Caco-2 (cell line): ENCODE measurements at places on chromosomes 1 and 21.

- no peak for DNase-seq
These were observed 99.6 kb downstream of the ATP6V1G3 start for GRCh38 chr1:198440842-198441241.

DNA sequence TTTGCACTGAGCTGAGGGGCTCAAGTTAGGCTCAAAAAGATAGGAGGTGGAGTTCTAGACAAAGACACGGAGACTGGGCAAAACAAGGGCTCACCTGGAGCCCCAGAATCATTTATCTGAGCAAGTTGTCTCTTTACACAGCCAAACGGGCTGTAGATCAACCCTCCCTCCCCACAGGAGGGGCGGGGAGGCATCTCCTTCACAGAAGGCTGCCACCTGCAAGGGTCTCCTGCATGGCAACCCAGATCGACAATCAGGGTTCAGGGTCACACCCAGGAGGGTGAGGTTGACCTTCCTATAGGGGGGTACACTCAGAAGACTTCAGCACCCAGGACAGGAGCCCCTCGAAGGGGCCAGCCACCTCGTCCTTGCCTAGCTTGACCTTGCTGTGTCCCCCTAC lies 84.0 kb downstream of the CD247 start:
- no peak for DNase-seq

GRCh38 chr1:26124418-26125331 lies 13.1 kb downstream of the PDIK1L start:
- DNase-seq, result no peak

DNA sequence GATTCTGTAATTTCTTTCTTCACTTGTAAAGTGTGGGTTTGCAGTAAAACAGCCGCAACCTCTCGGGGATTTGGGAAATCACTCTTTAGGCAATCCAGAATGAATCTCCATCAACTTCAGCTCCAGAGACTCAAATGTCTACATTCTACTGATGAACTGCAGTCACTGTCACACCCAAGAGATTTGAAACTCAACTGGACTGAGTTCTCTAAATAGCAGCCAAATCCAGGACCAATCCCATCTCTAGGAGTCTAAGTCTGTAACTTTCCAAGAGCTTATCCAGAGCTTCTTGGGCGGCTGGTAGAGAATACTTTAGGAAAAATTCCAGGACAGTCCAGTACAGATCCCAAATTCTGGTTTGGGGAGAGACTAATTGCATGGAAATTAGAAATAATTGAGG lies 62.9 kb downstream of the ADAMTS1 start:
- DNase-seq, result no peak

GRCh38 chr1:204711947-204712701 lies 26.6 kb upstream of the LRRN2 start:
- DNase-seq, result no peak

DNA sequence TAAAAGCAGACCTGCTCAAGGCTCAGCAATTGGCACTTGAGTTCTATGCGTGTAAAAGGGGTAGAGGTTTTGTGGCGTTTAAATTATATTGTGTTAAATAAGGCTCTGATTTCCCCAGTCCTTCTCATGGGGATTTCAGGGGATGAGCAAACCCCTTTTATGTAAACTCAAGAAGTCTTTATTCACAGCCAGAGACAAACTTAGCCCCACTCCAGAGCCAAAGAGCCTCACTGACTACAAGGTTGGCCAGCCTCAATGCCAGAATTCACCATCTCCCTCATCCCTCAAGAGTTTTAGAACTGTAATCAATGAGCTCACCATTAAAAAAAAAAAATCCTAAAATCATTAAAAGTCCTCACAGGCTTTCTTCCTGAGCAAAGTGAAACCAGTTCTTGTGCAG lies 107.8 kb downstream of the SLC30A10 start:
- DNase-seq, result no peak

DNA sequence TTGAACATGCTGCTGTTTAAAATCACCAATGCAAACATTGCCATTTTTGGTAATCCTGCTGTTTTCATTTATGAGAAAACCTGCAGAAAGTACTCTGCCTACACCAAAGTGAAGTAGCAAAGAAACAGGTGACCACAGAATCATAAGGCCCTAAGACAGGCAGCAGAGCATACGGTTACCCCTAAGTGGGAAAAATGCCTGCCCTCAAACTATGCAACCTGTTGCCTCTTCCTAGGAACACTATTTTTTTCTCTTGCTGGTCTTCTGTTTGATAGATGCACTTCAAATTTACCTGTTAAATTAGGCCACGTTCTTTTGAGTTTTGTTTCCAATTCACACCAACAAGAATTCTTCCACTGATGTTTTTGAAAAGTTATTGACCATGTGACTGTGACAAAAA lies 89.5 kb upstream of the RAB4A start:
- no peak for DNase-seq

- no peak for DNase-seq
These were observed 15.9 kb upstream of the CEP350 start for GRCh38 chr1:179938752-179939151.

DNA sequence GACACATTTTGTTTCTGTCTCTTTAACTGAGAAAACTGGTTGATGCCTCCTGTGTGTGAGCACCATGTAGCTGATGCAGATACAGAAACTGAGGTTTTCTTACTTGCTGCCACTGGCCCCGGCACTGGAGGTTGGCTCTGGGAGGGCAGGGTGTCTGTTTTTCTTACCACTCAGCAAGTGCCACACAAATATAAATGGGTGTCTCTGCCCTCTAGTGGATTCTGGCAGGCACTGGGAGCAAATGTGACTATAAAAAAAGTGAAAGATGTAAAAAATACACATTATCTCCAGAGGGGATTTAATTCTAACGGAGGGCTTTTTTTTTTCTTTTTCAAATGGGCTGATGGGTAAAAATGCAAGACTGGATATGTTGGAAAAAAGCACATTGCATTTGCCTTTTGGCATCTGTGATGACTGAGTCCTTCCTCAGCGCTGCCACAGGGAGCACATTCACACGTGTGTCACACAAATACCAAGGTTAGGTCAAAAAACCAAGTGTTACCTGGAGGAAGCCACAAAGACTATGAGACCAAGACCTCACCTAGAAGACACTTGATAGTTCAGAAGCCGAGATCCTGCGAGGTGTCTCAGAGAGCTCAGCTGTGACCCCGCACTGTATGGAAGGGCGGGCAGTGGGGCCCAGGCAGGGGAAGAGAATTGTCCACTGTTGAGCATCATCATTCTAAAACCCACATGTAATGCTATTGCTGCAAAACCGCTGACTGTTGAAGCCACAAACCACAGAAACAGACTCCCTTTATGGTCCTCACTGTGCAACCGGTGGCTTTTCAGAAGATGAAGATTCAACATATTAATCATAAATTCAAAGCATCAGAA lies 18.9 kb downstream of the PGBD2 start:
- DNase-seq, result peak; percentile 42

GRCh38 chr21:45986316-45987051 lies 4.9 kb downstream of the COL6A1 start:
- DNase-seq, result no peak

DNA sequence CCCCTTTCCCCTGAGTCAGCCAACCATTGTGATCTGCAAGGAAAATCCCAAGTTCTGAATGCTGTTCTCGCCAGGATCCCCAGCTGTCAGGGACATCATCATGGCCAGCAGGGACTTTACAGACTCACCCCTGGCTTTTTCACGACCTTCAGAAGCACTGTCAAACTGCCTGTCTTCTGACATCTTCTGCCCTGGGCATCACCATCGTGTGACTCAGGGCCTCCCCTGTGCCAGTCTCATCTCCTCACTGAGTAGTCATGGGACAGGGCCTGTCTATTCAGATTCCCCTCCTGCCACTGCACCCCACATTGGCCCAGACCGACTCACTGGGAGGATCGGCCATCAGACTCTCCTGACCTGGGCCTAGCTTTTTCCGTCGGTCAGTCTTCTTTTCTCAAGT lies 72.5 kb upstream of the VAMP3 start:
- DNase-seq, result no peak

- DNase-seq, result no peak
These were observed 38.3 kb upstream of the BCL10 start for GRCh38 chr1:85314726-85315125.

GRCh38 chr1:43042773-43043457 lies 84.2 kb upstream of the SLC2A1 start:
- no peak for DNase-seq

DNA sequence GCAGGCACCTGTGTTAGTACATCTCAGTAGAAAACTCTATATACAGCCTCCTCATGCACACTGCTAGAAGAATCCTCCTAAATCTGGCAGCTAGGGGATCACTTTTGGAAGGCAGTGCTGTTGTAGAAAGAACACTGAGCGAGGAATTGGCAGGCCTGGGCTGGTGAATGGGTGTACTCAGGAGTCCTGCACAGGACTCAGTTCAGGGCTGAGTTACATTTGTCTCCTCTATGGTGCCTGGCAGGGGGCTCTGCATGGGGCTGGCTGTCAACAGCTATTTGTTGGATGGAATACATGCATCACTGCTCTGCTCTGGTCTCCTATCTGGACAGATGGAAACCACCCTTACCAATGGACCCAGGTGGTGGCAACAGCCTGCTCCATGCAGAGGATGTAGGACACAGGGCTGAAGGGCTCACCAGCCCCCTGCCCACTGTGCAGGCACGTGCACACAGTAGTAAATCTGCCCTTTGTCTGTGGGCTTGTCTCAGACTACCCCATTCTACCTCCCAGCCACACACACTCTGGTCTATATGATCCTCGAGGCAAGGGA lies 74.2 kb downstream of the LRIG2 start:
- DNase-seq, result no peak

DNA sequence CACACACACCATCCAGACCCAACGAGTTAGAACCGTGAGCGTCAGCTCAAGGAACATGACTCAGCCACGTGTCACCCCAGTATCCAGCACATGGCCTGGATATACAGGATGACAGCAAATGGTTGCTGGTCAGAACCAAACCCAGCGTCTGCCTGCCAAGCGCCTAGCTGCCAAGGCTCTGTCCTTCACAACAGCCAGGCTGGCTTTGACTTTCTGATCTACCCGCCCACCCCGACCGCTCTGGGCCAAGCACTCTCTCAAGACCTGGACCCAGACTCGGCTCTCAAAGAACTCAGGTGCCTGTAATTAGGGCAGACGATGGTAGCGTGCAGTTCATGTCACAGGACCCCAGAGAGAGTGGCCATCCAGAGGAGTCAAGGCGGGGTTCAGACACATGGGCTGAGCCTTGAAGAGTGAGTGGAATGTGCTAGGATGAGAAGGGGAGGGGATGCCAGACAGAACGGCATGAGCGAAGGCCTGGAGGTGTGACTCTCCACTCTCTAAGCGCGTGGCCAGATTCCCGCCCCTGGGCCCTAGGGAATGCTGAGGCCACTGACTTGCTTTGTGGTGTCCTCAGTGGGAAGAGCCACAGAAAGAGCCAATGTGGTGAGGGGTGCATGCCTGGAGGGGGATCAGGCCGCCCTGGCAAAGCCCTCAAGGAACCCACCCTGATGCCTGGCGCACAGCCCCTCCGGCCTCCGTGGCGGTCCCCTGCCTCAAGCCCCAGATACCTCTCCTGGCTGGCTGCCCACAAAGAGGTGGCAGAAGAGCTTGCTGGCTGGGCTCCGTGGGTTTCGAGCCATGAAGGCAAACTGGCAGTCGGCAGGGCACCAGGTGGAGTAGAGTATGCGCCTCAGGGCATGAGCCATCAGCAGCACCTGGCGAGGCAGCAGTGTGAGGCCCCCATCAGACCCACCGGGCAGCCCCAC lies 7.0 kb downstream of the SH2D5 start:
- no peak for DNase-seq

DNA sequence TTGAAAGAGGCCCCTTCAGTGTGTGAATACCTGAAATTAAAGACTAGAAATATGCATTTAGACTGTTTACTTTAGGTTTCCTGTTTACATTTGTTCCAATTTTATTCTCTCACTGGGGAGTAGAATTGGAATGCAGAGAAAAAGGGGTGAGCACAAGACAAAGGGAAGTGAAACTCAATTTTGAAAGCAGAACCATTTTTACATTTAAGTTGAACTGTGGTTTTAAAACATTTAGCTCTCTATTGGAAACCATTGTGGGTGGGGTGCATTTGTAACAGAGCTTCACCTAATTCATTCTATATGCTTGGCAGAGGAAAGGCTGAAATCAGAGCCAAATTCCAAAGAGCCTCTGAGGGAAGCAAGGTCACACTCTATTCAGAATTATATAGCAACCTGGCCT lies 235.3 kb upstream of the C1orf105 start:
- DNase-seq, result no peak

DNA sequence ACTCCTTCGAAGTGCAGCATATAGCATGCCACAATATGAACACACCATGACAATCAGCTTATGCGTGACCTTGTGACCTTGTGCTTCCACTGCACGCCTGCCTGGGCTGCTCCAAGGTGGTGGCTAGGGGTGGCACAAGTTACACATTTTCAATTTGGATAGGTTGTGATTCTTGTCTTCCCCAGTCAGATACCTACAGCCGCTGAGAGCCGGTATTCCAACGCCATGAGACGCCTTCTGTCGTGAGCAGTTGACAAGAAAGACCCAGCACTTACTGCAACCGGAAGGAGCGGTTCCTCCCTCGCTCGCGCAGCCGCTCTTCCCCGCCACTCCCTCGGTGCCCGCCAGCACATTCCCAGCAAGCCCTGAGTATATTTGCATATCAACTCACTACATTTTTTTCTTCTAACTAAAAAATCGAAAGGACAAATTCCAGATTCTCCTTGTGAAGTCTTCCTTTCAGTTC lies 359 bp upstream of the RNU11 start:
- DNase-seq, result peak; percentile 85

DNA sequence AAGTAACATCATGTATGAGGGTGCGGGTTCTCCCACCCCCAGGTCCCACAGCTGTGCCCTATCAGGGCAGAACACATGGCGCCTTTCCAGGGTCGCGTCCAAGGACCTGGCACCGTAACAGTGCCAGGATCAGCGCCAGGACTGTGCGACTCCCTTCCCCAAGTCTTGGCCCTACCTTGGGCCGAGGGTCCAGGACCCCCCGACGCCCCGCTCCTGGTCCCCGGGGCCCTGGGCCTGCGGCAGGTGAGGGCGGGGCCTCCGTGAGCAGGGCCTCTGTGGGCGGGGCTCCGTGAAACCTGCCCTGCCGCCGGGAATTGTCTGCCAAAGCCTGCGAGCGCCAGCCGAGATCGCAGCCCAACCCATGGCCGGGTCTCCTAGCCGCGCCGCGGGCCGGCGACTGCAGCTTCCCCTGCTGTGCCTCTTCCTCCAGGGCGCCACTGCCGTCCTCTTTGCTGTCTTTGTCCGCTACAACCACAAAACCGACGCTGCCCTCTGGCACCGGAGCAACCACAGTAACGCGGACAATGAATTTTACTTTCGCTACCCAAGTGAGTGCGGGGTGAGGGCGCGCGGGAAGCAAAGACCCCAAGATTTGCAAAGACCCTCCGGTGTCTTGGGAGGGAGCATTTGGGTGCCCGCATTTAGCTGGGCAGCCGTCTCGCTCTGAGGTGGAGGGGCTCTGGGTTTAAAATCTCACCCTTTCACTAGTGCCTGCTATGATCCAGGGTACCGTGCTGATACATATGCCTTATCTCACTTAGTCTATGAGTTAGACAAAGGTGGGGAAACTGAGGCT lies at the start of gene RHBG:
Gene RHBG (plus strand): TSS at position 323 of the 796 bp plus-strand sequence. CDS start 39 bp downstream, at position 362.
- peak; percentile 74 for DNase-seq
